Type B pancreatic cell (in vitro differentiated cells): ENCODE measurements at places on chromosomes 5 and 9.

DNA sequence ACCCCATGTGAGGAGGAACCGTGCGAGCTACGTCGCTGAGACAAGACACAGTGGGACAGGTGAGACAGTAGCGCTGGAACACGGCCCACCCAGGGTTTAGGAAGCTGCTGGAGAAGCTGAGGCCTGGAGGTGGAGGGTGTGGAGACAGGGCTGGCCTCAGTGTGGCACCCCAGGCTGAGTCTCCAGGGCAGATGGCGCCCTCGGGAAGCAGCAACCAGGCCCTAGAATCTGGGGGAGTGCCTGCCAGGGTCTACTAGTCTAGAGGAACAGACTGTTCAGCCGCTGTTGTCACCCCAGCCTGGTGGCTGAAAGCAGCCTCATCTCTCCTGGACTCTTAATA lies 4.6 kb upstream of the TERT start:
- DNase-seq = no peak

GRCh38 chr9:24620741-24621140 lies 75.0 kb upstream of the IZUMO3 start:
- no peak for DNase-seq

DNA sequence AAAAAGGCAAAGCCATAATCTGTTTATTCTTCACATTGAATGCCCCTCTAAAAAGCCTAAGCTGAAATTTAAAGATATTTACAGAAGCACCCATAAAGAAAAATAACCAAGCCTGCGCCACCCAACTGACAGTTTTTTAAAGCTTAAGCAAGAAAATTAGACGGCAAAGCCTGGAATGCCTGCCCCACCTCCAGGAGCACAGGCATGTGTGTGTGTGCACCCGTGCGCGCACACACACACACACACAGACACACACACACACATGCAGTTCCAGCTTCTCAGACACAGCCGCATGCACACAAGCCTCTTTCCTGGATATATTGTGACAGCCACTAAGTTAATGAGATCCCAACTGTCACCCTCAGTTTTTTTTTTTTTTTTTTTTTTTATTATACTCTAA lies 88.2 kb downstream of the FRMD3 start:
- DNase-seq = no peak

DNA sequence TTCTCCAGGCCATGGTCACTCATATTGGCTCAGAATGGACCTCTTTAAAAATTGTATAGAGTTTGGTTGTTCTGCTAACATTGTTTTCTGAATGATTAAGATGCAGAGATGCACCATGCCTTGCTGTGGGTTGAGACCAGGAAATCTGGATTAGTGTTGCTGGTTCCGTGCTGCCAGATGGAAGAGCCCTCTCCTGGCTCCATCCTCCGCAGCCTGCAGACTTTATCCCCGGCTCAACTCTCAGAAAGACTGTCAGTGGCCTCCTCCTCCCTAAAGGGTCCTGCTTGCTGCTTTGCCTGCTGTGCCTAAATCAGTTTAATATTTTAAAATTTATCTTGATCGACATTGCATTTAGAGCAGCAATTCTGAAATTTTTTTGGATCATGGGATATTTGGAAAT lies 196.7 kb downstream of the TENT4A start:
- no peak for DNase-seq

GRCh38 chr9:123959787-123960186 lies 29.9 kb upstream of the DENND1A start:
- no peak for DNase-seq

GRCh38 chr9:91193087-91193657 lies 168.5 kb downstream of the AUH start:
- no peak for DNase-seq

GRCh38 chr9:68869022-68869421 lies 144.9 kb downstream of the PRKACG start:
- no peak for DNase-seq

- DNase-seq = no peak
Observed at GRCh38 chr5:17305017-17305416, 87.6 kb downstream of the BASP1 start.

- no peak for DNase-seq
Observed at GRCh38 chr9:113585555-113585954, 122.0 kb downstream of the RGS3 start.
